ENCODE measurements at places on chromosomes 3 and 15.

DNA sequence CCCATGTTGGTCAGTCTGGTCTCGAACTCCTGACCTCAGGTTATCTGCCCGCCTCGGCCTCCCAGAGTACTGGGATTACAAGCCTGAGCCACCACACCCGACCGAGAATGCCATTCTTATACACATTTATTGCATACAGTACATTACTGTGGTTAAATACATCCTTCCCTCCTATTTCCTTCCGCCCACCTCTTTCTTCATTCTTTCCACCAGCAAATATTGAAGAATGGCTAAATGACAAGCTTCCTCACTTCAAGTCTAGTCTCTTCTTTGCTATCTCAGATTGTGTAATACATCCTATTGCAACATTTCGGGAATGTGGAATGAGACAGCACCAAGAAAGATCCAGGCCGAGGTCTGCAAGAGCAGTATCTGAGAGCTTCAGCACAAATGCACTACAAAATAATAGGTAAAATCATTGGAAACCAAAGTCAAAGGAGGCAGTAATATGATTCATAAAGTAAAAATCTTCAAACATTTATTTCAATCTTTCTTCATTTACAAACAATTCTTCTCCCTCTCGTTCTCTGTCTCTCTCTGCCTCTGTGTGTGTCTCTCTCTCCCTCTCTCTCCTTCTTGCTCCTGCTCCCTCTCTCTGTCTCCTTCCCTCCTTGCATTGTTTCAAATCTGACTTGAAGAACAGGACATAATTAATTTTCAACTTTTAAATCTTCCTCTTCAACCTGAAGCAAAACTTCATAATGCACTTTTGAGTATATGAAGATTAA is 94.7 kb upstream of the TGFBR2 start:
- no peak for DNase-seq

GRCh38 chr3:65928110-65928509 is 110.6 kb downstream of the MAGI1 start:
- DNase-seq, result no peak

GRCh38 chr3:124634210-124635168 is 95.8 kb upstream of the UMPS start:
- no peak for DNase-seq

DNA sequence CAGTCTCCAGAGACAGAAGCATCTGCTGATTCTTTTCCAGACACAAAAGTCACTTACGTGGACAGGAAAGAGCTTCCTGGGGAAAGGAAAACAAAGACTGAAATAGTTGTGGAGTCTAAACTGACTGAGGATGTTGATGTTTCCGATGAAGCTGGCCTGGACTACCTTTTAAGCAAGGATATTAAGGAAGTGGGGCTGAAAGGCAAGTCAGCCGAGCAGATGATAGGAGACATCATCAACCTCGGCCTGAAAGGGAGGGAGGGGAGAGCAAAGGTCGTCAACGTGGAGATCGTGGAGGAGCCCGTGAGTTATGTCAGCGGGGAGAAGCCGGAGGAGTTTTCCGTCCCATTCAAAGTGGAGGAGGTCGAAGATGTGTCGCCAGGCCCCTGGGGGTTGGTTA is 25.4 kb downstream of the SYNM start:
- no peak for DNase-seq

- no peak for DNase-seq
Observed at GRCh38 chr15:36884936-36885635, 215.3 kb downstream of the MEIS2 start.

DNA sequence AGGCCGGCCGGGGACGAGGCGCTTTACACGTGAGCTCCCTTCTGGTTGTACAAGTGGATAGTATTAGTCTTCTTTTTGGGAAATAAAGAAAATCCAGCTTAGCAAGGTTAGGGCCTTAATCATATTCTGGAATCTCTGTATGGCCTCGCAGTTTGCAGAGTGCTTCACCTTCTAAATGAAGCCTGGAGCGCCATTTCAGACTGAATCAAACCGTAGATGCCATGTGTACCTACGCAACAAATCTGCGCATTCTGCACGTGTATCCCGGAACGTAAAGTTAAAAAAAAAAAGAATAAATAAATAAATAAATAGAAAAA is 322 bp upstream of the P3H2 start:
- no peak for DNase-seq
